ENCODE measurements at places on chromosomes 2 and 18.

GRCh38 chr2:68059784-68060525, 2.8 kb downstream of the C1D start:
- DNase-seq = no peak

DNA sequence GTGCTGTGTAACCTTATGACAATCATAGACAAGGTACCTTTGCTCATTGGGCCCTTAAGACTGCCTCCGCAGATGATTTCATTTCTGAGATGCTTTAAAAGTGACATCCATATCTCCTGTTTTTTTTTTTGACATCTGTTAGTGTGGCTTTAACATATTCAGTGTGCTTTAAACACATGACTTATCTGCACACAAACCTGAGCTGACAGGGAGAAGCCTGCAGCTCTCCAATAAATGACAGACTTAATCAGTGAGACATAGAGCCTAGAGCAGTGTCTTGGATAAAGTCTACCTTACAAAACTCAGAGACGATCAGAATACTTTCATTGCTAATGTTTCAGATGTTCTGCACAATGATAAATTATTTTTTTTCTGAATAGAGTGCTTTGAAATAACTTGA, 130.7 kb downstream of the UBE2E3 start:
- DNase-seq = no peak

GRCh38 chr2:195342061-195342460, 315.0 kb upstream of the SLC39A10 start:
- no peak for DNase-seq

DNA sequence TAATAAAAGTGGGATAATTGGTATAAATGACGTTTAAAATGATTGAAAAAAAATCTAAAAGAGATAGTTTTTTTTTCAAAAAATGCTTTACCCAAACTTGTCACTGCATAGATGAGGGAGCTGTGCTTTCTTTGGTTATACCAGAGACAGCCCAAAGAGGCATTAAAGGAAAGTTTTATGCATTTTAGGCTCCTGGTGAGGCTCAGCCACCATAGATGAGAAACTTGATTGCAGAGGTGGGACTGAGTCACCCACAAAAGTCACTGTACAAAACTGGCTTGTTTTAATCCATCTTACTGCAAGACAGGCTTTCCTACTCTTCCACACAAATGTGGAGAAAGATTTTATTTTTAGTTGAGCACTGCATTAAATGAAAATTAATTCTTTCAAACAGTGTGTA, 2.4 kb downstream of the SMYD1 start:
- DNase-seq = peak; percentile 9

DNA sequence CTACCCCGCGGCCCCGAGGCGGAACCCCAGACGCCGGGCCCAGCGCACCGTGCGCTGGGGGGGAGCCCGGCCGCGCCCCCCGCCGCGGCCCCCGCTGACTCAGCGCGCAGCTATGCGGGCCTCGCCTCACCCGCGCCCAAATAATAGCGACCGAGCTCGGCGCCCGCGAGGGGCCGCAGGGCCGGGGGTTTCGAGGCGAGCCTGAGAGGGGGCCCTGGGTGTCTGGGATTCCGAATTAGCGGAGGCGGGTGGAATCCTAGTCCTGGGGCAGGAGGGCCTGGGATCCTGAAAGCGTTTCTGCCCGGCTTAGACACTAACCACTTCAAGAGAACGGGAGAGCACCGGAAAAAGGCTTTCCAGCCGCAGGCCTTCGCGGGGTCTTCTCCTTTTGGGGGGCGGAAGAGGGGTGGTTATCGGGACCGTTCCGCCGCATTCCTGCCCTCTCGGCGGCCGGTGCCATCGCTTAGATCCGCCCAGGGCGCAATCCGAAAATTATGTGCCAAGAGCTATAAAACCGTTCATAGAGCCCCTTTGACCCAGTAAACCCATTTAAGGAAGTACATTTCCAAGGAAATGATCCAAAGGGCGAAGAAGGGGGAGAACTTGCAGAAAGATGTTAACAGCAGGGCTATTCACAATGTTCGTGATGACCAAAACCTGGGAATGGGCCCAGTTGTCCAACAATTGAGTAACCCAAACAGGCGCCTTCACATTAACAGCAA, 681 bp upstream of the ROCK2 start:
- no peak for DNase-seq

DNA sequence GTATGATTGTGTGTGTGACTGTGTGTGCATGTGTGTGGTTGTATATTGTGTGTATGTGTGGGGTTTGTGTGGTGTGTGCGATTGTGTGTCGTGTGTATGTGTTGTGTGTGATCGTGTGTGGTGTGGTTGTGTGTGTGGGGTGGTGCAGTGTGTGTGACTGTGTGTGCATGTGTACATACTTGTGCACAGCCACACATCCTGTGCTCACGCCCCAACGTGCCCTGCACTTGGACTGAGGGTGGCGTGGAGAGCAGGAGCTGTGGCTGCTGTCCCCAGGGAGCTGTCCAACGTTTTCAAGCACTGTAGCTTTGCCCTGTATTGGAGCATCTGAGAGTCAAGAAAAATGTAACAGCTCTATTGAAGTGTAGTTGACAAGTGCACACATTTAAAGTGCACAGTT, 243.2 kb upstream of the HDAC4 start:
- DNase-seq = no peak

DNA sequence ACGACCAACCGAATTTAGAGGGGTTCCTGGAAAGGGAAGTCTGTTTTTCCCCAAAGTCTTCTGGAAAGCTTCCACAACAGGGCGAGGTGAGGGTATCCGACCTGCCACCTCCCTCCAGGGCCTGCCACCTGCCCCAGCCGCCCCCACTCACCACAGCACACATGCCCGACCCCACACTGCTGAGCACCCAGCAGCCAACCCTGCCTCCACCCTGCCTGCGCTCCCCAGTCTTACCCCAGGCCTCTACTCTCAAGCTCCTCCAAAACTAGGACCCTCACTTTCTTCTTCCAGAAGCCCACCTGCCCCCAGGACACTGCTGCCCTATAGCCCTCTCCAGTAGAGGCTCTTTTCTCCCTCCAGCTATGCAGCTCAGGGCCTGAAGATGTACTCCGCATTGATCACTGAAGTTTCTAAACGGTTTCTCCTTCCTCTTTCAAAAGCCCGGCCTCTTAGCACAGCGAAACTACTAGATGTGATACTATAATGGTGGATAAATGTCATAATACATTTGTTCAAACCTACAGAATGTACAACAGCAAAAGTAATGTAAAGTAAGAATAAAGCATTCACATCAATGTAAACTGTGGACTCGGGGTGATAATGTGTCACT, 128.8 kb upstream of the SLC1A4 start:
- DNase-seq = no peak

GRCh38 chr18:72674710-72675109, 130.6 kb upstream of the CBLN2 start:
- no peak for DNase-seq

DNA sequence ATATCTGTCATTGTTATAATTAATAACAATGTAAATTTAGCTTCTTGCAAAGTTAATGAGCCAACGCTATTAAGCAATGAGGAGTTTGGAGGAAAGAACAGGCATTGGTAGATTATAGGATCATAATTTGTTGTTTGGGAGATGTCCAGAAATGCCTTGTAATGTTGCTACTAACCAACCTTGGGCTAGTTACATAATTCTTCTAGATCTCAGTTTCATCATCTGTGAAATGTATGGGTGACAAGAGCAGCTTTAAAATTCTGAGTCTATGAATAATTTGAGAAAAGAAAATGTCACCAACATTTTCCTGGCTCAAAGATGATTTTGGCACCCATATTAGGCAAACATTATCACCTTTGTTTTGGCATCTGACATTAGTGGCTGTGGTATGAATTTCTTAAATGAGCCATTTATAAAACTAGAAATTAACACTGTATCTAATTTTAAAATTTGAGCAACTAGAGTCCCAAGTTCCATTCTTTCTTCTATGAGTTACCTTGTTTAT, 2.9 kb downstream of the TMEM178A start:
- no peak for DNase-seq

- no peak for DNase-seq
Measured at GRCh38 chr2:219286436-219287115, 7.4 kb downstream of the DNAJB2 start.

DNA sequence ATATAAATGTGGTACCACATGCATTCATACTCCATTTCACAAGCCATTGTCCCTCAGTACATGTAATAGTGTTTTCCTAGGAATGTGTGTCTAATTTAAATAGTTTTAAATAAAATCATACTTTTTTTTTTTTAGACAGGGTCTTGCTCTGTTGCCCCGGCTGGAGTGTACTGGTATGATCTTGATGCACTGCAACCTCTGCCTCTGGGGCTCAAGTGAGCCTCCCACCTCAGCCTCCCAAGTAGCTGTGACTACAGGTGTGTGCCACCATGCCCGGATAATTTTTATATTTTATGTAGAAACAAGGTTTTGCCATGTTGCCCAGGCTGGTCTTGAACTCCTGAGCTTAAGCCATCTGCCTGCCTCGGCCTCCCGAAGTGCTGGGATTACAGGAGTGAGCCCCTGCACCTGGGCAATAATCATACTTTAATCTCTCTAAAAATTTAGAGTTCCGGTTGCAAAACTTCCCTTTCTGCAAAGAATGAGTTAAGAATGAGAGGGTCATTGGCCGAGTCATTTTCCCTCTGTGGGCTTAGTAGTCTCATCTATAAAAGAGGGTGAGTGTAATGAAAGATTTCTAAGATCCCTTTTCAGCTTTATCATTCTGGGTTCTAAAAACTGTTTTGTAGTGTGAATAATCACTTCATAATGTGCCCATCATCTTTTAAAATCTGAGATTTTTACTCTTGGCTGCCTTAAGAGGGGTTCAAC, 116.0 kb upstream of the PELI1 start:
- DNase-seq = no peak

GRCh38 chr2:216246766-216247165, 125.5 kb downstream of the MARCHF4 start:
- DNase-seq = no peak

DNA sequence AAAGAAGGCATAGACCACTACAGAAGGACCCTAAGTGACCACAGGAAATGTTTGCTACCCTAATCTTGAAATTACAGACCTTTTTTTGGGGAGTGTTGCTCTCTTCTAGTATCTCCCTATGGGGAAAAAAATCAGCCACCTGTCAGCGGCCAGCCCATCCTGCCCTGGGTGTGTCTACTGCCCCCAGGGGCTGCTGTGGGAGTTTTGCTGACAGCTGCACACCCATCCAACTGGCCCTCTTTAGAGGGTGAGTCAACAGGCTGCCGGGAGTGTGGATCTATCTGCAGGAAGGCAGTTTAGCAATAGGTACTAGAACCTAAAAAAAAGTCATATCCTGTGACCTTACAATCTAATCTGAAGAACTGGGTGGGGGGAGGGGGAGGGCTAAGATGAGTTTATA, 796 bp upstream of the DYSF start:
- no peak for DNase-seq

GRCh38 chr2:169716938-169717690, 16.5 kb upstream of the KLHL23 start:
- DNase-seq = no peak

- DNase-seq = no peak
Measured at GRCh38 chr2:26330604-26331003, 15.3 kb upstream of the SELENOI start.

- DNase-seq = no peak
Measured at GRCh38 chr2:177970670-177971454, 101.7 kb downstream of the PDE11A start.

DNA sequence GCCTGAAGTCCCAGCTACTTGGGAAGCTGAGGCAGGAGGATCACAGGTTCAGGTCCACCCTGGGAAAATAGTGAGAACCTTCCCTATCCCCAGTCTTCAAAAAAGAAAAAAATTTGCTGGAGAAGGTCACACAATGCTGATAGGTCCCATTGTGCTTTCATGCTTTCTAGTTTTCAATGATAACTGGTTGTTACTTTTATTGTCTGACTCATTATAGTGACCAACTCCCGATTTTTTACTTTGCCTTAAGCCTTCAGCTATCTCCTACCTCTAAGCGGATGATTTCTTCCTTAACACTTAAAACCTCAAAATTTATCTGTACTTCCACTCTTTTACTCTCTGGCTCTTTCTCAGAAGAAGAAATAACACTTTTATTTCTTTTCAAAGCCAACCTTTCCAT, 17.3 kb downstream of the MSH2 start:
- DNase-seq = no peak
